ENCODE measurements at places on chromosomes 3 and 15.

- no peak for DNase-seq
Measured at GRCh38 chr15:95937128-95937528, 393.4 kb upstream of the NR2F2 start.

- no peak for DNase-seq
Measured at GRCh38 chr3:144129536-144130214, 158.1 kb downstream of the DIPK2A start.

- DNase-seq: no peak
Measured at GRCh38 chr15:57500979-57501576, 90.6 kb upstream of the MYZAP start.

- DNase-seq: no peak
Measured at GRCh38 chr3:7813365-7813764, 688.3 kb upstream of the LMCD1 start.

DNA sequence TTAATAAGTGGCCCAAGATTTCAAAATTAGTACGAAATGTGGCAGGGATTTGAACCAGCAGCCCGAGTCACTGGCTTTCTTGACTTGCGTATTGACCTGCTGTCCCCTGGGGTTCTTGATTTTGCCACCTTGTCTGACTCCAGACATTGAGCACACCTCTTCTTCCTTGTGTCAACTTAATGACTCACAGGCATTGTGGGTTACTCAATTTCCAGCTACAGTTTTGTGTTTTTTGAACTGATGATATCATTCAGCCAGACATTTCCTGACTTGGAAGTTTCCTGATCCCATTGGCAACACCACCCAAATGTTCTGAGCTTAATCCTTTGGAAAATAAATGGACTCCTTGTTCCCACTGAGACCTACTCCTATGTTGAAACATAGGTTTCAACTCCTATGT lies 64.2 kb downstream of the MOBP start:
- DNase-seq: no peak

DNA sequence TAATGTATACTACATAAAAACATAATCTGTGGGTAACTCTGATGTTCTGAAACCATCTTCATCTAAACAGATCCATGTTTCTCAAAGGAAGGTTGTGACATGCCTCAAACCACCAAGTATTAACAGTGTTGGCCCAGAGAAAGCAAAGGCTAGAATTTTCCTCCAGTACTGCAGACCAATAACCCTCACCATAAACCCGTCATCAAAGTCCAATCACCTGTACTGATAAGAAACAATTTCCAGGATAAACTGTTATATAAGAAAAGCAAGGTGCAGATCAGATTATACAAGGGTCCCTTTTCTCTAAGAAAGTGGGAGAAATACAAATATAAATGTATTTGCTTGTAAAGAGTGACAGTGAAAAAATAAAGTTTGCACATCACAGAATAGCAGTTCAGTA lies 32.3 kb downstream of the TBC1D2B start:
- no peak for DNase-seq

GRCh38 chr15:58057559-58057958 lies 8.0 kb downstream of the ALDH1A2 start:
- DNase-seq: no peak

- DNase-seq: no peak
Measured at GRCh38 chr15:68643216-68643830, 64.5 kb downstream of the CORO2B start.

DNA sequence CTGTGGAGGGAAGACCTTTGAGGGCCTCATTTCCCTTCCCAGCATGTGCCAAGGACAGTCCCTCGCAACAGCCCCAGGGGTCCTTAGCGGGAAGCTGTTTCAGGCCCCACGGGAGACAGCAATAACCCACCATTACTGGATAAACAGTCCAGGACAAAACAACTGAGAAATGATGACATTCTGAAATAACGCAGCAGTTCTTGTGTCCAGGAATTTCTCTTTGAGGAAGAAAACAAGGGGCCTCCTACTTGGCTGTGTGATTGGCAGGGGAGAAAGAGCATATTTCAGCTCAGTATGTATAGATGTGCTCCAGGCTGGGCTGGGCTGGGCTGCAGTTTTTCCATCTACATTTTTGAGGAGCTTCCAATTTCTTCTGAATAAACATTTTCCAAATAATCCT lies 82.2 kb upstream of the THBS1 start:
- no peak for DNase-seq

DNA sequence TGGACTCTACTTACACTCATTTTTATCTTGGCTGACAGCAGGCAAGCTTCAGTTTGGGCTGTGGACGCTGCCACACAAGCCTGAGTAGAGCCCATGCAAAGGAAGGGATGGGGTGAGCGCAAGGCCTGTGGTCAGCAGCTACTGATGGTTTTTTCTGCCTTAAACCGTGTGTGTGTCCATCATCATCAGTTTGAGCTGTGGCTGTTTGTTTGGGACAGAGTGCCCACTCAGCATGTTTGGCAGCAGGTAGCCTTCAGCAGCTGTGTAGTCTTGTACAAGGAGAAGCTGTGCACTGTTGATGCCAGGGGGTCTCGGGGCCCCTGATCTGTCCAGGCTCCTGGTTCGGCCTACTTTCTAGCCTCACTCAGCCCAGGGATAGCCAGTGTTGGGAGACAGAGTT lies 3.5 kb downstream of the RBM15B start:
- DNase-seq: no peak

Data from activated T-cell treated with anti-CD3 and anti-CD28 coated beads for 4 hours (primary cell).